ENCODE measurements at places on chromosomes 12 and 14.

GRCh38 chr14:24055971-24056799 lies 4.4 kb downstream of the CARMIL3 start:
- no peak for DNase-seq

DNA sequence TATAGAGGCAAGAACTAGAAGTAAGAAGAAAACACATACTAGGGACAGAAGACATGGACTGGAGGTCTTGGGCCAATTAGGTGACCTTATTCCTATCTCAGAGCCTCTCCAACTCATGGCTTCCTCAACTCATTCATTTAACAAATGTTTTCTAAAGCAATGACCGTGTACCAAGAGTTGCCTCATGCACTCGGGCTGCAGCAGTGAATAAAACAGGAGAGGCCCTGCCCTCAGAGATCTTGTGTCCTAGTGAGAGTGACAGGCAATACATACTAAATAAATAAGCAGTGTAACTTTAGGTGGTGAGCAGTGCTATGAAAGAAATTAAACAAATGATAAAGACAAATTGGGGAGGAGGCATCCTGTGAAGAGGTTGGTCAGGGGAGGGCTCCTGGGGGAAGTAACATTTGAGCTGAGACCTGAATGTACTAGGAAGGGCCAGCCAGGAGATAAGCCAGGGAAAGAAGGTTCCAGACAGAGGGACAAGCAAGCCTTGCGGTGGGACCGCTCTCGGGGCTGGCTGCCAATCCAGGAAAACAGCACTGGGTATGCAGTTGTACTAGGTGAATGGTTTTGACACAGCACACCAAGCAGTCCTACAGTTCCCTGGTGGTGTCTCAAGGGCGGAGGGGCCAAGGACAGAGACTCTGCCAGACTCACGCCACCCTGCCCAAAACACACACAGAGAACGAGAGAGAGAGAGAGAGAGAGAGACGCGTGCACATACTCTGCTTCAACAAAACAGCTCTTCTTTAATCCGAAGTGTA lies 1.3 kb downstream of the NINJ2 start:
- DNase-seq: no peak

DNA sequence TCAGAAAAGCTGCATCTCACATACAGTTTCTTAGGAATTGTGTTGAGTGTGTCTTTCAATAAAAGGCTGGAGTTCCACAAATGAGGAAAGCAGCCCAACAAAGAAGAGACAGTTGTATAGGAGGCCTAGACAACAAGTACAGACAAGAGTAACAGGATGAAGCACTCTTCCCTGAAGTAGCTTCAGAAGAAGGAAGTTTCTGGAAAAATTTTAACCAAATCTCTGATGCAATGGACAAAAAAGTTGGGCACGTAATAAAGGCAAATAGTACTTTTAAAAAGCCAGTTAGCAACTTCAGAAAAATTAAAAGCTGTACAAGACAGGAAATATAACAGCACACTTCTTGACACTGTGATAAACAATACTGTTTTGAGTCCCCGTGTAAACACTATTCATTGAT lies 134.1 kb upstream of the PLEKHG7 start:
- DNase-seq: no peak

- DNase-seq: no peak
Measured at GRCh38 chr12:48037267-48037915, 33.1 kb upstream of the COL2A1 start.

GRCh38 chr14:61231810-61232209 lies 49.3 kb downstream of the TMEM30B start:
- no peak for DNase-seq

DNA sequence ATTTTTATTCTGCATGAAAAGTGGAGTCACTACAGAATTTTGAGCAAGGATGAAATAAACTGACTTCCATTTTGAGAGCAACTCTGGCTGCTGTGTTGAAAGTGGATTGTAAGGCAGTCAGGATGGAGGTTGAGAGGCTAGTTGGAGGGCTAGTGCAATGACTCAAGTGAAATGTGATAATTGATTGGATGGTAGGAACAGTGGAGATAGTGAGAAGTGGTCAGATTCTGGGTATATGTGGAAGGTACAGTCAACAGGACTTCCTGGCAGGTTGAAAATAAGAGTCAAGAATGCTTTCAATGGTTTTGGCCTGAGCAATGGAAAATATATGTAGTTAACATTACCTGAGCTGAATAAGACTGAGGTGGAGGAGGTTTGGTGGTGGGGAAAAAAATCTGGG lies 29.0 kb upstream of the CMAS start:
- DNase-seq: no peak

- DNase-seq: no peak
Measured at GRCh38 chr12:39420043-39420442, 22.9 kb downstream of the KIF21A start.

DNA sequence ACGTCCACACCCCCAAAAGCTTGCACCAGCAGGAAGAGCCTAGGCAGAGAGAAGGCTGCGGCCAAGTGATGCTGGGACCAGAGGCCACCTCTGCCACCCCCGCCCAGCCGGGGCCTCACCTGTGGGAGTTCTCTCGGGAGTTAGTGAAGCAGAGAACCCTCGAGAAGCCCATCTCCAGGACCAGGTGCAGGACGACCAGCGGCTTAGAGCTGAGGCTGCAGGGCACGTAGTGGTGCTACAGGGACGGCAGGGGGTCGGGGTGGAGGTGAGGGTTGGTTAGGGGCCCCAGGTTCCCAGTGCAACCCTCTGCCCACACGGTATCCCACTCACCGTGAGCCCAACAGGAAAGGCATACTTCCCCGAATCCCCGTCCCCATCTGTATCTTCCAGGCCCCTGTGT lies 3.6 kb downstream of the DDX51 start:
- DNase-seq: no peak

DNA sequence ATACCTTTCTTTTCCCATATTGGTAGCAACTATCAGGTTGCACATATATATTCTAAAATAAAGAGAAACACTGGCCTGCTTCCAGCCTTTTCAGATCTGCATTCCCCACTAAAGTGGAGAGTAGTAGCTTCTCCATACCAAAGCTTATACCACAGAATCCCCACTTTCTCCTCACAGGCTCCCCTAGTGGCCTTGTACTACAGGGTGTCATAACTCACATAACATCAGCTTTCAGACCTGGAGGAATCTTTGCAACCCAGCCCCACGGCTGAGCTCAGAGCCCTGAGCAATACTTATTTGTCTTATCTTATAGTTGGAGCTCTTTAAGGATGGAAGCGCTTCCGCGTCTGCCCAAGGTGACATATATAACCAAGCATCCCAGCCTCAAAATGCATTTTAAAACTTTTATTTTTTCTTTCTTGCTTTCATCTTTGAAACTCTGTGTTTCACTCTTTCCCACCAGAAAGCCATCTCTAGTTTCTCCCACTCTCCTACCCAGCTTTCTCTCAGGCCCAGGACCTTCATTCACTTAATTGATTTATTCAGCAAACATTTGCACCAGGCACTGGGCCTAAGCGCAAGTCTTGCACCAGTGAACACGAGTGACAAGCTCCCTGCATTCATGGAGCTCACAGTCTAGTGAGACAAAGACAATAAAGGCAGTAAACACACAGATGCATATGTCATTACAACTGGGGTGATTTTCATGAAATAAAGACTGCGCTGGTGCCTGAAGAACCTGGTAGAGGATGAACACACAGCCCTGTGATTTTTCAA lies 254.7 kb downstream of the IPO8 start:
- no peak for DNase-seq

DNA sequence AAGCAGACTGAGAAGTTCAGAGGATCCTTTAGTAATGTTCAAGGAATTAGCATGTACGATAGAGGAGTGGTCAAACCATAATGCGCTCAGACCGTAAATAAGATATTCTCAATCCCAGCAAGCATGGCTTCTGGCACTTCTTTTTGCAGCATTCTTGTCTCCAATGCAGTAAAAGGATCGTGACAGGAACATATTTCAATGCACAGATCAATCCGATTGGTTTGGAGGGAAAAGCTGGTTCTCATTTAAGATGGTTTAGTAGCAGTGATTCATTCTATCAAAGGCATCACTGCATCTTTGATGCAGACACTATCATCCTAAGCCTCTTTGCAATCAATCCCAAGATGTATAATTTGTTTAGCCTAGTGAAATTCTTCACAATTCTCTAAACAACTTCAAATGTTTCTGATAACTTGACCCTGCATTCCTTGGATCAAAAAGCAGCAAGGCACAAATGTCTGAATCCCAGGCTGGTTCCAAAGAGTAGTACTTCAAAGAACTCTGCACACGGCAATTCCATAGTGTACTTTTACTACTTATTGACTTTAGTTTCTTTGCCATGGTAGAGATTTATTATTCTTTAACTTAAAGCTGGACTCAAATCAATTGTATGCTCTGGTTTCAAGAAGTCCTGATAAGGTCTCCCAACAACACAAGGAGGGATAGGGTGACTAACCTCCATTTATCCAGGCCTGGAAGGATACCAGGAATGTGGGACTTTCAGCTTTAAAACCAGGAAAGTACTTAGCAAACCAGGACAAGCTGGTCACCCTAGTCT lies 96.8 kb upstream of the MDM1 start:
- no peak for DNase-seq

DNA sequence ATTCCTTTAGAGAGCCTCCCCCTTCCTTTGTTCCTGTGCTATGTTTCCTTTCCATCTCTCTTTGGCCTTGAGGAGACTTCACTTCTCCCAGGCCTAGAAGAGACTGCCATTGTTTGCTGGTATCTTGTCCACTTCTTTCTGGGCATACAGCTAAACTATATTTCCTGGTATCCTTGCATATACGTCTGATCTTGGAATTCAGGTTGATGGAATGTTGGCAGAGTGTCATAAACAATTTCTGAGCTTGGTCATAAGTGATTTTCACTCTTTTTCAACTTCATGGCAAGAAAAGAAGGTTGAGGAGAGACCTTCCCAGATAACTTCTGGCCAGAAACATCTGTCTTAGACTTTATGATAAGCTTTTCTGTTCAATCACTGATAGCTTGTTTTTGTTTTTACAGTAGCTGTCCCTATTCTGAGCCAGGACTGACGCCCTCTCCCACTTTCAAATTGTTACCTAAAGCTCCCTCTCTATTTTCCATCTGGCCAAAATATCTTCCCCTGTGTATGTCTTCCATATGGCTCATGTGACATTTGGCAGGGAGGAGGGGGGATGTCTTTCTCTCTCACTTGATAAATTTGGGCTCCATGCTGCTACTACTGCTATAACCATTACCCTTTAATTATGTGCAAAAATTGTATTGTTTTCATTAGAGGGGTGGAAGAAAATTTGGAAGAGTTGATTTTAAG lies 457.0 kb downstream of the ADAMTS20 start:
- DNase-seq: no peak

DNA sequence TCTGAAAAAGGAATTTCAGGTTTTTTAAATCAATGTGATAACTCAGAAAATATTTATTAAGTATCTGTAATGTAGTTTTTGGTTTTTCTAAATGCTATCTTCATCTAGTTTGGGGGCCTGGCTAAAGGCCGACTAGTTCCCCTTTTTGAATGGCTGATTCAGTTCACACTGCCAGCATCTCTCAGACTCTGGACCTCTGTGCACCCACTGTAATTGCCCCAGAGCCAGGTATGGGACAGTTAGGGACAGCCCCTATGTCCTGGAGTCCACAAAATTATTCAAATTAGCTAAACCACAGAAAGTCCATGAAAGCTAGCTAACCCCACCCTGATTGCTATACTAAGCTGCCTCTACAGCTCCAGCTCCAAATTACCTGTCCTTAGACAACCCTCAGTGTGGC lies 49.1 kb upstream of the RGS6 start:
- DNase-seq: no peak

DNA sequence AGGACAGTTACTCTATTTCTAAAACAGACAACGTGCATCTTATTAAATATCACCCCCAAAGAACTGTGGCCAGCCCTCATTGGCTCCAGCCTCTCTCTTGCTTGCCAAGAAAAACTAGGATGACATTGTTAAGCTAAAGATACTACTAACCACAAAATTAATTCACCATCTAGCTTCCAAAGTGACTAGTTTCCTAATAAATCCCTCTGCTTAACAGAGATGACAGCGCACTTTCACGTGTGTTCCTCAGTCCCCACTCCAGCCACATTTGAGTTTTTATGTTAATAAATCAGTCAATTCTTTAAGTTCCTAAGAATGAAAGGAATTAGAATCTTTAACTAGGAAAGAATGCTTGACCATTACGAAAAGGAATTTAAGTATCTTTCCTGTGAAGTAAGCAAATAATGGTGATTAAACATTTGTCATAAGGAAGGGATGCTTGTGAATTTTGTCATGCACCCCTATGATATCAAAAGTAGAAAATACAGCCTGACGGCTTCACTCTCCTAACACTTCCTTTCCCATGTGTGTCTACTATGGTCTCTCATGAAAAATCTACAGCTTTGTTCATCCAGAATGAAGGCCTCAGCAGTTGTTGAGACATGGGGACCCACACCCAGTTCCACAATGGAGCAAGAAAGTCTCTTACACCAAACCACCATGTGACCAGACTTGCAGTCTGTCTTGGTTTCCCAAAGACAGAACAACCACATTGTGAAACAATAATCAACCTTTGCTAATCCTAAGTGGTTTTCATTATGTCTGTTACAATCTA lies 8.1 kb downstream of the CORO1C start:
- no peak for DNase-seq

DNA sequence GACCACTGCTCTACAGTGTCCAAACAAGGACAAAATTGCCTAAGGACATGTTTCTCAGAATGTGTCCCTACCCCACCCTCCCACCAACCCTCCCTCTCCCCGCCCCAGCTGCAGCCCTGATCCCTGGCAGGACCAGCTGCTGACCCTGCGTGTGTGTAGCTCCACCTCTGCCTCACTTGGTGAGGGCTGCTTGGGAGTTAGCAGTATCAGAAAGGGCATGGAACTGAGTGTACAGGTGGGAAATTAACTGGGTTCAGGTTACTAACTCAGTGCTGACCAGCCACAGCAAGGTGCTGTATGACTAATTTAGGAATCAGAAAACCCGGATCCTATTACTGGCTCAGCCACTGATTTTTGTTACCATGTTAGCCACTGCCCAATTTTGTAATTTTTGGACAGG lies 11.3 kb upstream of the PLEKHD1 start:
- no peak for DNase-seq

DNA sequence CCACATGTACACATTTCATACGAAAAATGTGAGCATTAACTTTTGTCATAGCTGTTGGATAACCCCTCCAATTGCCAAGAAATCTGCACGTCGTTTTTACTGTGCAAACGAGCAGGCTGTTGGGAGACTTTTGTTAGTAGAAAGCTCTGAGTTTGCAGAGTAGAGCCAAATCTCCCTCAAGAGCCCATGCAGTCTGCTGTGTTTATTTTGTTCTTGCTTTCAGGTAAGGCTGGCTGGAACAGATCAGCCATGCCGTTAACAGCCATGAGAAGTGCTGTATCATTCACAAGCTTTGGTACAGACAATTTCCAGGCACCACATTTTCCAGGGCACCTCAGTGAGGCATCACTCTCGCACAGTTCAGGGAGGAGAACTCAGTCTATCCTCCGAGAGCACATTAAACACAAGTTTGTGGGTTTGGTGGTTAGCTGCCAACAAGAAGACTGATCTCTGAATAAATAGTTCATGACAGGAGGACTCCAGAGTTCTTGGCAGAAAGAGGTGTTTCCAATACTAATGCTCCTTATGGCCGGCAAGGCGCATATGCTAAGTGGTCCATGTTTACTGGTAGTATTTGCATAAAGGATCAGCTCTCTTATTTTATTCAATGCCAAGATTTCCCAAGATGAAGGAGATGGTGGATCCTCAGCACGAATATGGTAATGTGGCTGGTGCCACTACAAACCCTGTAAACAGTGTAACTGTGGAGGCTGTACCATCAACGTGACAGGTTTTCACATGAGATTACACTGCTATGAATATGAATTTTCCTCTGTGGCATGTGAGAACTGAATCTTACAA lies 30.3 kb upstream of the PELI2 start:
- DNase-seq: no peak

All from activated T-helper 1 cell treated with anti-CD3 and anti-CD28 coated beads, Interleukin-12 subunit alpha, Interleukin-12 subunit beta, Interleukin-2, Interleukin-4 antibody, amounts not matched to agents 30 ng/mL and 10 ng/mL and 1 ng/mL, durations not matched to agents 14 hours and 24 hours and 36 hours (primary cell).